IPS DF 6.9 (cell line): ENCODE measurements at places on chromosomes 13 and 19.

DNA sequence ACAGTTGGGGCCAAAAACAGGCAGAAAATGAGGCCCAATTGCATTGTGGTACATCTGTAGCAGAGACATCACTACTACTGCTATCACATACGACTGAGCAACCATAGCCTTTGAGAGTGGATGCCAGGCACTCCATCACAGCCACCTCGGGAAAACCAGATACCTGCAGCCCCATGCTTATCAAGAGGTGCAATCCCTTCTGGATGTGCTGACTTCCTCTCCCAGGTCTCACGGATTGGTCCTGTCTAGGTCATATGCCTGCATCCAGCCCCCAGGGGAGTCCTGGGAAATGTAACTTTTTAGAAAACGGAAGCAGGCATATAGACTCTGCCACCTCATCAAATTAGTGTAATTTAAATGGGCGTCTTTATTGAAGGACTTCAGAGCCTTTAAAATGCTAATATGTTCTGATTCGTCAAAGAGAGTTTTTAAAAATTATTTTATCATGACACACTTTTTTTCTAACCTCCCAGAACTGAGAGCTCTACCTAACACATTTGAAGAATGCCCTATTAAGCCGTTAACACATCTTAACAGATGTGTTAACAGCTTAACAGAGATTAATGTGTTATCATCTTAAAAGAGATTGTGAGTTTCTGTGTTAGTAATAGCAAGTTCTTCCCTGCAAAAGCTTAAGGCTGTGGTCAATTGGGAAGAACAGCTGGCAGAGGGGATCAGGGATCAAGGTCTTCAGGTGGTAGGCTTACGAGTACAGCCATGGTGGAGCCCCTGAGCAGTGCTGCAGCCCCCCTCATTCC lies 63.9 kb downstream of the DLEU7 start:
- DNase-seq = no peak

DNA sequence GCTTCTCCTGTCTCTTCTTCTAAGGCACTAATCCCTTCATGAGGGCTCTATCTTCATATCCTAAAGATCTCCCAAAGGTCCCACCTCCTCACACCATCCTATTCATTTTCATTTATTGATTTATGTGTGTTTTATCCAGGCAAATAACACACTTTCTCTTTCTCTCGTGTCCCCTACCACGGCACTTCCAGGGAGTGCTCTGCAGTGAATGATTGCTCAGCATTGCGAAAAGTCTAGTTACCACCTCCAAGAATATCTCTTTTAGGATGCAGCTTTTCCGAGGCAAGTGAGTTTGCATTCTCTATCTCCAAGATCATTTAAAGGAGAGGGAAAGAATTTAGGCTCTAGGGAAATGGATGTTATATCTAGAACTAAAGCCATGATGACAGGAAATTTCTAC lies 101.7 kb downstream of the MIPEP start:
- DNase-seq = no peak

- no peak for DNase-seq
Measured at GRCh38 chr13:109370496-109370895, 415.9 kb downstream of the IRS2 start.

DNA sequence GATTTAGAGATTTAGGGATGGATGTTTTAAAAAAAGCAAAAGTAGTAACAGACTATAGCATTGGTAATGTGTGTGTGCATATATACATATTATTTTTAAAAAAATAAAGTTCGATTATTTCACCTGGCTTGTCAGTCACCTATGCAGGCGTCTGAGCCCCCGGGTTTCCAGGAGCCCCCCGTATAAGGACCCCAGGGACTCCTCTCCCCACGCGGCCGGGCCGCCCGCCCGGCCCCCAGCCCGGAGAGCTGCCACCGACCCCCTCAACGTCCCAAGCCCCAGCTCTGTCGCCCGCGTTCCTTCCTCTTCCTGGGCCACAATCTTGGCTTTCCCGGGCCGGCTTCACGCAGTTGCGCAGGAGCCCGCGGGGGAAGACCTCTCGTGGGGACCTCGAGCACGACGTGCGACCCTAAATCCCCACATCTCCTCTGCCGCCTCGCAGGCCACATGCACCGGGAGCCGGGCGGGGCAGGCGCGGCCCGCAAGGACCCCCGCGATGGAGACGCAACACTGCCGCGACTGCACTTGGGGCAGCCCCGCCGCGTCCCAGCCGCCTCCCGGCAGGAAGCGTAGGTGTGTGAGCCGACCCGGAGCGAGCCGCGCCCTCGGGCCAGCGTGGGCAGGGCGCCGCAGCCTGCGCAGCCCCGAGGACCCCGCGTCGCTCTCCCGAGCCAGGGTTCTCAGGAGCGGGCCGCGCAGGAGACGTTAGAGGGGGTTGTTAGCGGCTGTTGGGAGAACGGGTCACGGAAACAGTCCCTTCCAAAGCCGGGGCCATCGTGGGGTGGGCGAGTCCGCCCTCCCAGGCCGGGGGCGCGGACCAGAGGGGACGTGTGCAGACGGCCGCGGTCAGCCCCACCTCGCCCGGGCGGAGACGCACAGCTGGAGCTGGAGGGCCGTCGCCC lies 840 bp upstream of the CCNA1 start:
- no peak for DNase-seq

DNA sequence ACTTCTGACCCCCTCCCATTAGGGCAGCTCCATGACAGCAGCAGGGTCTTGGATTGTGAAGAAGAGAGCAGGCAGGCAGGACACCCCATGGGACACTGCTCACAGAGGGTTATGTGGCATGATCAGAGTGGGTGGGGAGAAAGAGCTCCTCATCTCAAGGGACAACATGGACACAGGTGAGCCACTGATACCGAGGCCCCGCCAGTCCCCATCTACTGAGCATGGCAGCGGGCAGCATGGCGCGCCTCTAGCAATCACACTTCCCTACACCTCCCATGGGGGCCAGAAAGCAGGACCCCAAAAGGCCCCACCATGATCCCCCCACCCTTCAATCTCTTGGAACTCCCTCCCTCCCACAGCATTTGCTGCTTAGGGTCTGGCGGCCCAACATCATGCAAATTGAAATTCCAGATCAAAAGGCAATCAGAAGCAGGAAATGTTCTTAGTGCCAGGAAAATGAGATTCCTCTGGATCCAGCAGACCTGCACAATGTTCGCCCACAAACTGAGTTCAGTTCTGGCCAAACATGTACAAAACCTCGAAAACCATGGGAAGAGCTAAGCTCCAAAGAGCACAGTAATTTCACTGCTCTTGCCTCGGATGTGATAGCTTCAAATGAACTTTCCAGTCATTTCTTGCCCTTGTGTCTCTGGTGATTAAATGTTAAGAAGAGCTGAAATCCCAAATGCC lies 14.8 kb downstream of the DOCK9 start:
- DNase-seq = no peak

DNA sequence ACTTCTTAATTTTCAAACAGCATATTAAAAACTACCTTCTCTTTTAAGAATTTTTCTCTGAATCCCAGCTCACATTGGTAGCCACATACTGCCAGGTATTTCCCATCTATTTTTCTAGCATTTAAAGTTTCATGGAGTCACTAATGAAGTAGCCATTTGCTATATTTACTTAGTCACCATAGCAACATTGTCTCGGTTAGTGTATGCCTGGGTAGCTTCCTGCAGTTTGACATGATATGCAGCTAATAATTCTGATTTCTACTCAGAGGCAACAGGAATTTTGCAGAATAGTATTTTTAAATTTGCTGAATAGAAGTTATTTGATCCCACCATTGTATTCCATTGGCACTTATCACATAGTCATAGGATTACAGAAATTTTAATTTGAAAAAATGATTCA lies 30.9 kb upstream of the KCTD4 start:
- DNase-seq = no peak

DNA sequence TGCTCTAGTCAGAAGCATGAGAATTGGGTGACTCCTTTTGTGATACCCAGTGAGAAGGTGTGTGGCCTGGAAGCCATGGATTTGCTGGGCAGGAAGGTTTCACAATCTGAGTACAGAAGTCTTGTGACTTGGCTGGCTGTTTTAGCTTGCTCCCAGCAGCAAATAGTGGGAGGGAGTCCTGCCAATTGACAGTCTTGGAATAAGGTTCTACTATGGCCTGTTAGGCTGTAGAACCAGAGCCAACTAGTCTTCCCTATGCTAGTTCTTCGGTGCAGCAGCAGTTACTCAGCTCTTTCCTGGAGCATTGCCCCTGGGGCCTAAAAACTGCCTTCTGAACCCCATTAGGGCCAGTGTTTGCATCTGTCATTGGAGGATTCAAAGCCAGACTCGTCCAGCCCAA lies 1935.4 kb upstream of the PCDH20 start:
- no peak for DNase-seq

DNA sequence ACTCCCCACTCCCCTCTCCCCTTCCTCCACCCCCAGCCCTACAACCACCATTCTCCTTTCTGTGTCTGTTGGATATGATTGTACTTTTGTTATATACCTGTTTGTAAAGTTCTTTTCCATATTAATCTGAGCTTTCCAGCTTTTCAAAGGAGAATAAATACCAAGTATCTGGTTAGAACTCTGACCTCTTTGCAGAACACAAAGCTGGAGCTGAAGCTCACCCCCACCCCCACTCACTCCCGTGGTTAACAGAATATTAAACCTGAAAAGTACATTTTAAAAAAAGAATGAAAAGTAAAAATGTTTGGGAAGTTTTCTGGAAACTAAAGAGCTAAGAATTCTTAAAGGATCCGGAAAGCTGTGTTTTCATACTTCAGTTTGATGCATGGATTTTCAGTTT lies 155.2 kb upstream of the RNF113B start:
- no peak for DNase-seq

- no peak for DNase-seq
Measured at GRCh38 chr13:111034811-111035210, 80.3 kb upstream of the ARHGEF7 start.

DNA sequence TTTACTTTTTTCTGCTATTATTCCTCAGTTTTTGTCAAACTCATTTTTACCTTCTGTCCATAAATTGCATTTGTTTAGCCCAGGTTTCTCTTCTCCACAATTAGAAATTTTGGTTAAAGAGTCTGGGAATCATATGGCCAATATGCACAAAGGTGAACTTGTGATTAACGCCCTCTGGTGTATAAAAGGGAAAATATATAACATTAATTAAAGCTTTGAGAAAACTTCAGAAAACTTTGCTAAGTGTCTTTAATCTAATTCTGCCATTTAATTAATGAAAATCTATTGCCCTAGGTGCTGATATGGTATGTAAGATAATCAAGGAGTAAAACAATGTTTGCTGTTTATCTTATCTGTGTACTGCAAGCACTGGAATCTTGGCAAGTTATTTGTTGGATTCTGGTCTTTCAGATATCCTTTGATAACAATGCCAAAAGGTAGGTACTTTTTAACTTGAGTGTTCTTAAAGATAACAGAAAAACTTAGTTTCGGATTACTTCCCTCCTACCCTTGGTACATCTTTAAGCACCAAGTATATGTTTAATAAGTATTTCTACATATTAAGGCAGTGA lies 402.6 kb downstream of the SUCLA2 start:
- DNase-seq = no peak

- DNase-seq = no peak
Measured at GRCh38 chr13:32334671-32335070, 19.4 kb downstream of the BRCA2 start.

GRCh38 chr13:96229356-96229755 lies 139.4 kb downstream of the HS6ST3 start:
- peak; percentile 37 for DNase-seq
